ENCODE measurements at places on chromosomes 2 and 18.
A peak's percentile ranks its signal among the peaks of the same experiment; 100 is the strongest.

- DNase-seq, result no peak
These were observed 33.0 kb upstream of the MAP2 start for GRCh38 chr2:209390839-209391238.

DNA sequence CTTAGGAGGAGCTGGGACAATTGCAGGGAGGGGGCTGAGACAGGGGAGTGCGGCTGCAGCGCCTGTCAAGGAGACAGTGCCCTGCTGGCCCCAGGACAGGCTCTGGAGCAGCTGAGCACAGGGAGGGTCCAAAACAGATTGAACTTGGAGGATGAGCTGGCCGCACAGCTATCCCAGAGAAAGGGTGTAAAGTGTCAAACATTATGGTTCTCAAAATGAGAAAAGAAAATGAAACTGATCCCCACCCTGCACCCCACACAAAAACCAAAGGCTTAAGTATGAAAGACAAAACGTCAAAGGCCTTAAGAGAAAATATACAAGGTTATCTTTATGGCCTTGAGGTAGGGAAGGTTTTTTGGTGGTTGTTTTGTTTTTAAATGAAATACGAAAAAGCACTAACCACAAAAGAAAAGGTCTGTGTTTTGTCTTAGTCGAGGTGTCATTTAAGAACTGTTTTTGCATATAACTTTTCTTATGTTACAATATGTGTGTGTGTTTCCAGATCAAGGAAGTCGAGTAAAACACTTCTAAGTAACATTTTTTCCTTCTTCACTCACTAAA lies 111.8 kb downstream of the HDAC4 start:
- DNase-seq, result peak; percentile 45

- DNase-seq, result peak; percentile 99
These were observed at the start of gene PLEKHH2 for GRCh38 chr2:43637030-43637803. Gene PLEKHH2 (plus strand): TSS chr2:43637260. CDS start chr2:43644674, 7,414 bp downstream.

DNA sequence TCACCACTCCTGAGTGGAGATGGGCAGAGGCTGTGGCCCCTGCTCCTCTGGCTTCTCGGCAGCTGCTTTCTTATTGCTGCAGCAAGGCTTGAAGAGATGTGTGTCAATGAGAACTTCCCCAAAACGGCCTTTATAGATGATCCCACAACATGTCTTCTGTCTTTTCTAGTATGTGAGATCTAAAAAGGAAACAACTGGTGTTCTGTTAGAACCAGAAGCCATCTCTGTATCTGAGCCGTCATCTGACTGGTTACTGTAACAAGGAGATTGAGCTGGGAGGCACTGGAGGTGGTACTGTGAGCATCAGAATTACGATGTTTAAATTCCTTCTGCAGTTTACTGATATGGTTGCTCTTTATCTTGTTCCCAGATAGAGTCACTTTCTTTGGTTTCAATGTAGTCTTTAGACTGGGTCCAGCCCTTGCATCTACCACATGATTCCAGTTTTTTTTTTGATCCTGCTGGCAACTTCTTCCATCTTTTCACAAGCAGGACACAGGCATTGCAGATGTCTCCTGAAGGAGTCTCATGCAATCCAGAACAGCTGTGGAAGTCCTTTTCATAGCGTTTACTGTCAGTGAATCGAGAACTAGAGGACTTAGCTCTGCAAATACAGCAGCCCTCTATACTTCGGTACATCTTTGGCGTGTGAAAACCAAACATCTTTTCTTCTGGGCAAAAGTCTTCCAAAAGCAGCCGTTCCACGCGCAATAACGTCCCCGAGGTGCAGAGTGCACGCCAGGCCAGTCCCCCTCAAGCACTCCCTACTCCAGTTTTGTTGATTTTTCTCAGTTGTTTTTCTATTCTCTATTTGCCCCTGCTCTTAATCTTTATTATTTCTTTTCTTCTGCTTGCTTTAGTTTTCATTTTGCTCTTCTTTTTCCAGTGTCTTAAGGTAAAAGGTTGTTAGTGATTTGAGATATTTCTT lies 29.7 kb downstream of the TAF4B start:
- DNase-seq, result no peak

DNA sequence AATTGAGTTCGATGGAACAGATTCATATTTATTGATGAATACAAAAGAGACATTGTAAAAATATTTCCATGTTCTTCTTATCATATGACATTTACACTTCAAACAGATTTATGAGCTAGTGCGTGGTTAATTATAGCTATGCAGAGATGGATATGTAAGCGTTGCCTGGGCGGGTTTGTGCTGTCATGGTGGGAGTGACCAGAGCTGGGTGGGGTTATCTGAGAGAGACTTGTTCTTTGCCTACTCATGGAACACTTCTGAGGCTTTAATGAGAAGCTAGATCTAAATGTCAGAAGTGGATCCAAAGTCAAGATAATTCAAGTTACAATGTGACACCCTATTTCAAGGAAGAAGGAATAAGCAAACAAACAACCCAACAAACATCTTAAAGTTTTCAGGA lies 162.3 kb upstream of the ZEB2 start:
- DNase-seq, result no peak

DNA sequence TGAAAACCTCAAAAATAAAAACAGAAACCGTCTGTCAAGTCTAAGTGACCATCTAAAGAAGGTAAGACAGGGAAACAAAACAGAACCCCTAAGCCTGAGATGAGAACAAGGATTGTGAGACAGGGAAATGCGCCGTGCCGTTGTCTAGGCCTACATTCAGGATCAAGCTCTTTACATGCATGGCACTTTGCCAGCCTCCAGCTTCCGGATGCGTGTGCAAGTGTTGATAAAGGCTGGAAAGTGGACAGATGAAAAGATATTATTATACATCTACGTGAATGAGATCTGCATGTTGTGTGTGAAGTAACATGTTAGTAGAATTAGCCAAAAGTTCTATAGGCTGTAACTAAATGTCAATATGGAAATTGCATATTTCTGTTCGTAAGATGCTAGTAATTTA lies 28.6 kb upstream of the TMEM87B start:
- DNase-seq, result no peak

DNA sequence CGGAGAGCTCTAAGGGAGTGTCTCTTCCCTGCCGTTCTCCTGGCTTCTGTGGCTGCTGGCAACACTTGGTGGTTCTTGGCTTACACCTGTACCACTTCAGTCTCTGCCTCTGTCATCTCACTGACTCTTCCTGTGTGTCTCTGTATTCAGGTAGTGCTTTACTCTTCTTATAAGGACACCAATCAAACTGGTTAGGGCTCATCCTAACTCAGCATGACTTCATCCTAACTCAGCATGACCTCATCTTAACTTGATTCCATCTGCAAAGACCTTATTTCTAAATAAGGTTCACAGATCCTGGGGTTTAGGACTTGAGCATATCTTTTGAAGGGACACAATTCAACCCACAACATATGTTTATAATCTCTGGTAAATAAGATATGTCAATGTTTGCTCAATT lies 51.6 kb upstream of the DSEL start:
- DNase-seq, result no peak

DNA sequence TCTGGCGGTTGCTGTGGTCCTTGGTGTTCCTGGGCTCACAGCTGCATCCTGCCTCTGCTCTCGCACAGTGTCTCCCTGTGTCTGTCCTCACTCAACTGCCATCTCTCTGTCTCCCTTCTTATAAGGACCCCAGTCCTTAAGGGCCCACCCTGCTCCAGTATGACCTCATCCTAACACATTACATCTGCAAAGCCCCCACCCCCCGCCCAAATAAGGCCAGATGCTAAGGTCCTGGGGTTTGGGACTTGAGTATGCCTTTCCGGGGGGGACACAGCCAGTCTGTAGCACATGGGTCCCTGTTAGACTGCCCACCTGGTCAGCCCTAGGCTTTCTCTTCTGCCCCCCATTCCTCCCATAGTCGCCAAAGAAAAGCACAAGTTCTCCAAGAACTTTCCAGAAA lies 40.7 kb downstream of the FER1L5 start:
- no peak for DNase-seq

GRCh38 chr2:157459486-157459885 lies 15.6 kb upstream of the CYTIP start:
- DNase-seq, result no peak

DNA sequence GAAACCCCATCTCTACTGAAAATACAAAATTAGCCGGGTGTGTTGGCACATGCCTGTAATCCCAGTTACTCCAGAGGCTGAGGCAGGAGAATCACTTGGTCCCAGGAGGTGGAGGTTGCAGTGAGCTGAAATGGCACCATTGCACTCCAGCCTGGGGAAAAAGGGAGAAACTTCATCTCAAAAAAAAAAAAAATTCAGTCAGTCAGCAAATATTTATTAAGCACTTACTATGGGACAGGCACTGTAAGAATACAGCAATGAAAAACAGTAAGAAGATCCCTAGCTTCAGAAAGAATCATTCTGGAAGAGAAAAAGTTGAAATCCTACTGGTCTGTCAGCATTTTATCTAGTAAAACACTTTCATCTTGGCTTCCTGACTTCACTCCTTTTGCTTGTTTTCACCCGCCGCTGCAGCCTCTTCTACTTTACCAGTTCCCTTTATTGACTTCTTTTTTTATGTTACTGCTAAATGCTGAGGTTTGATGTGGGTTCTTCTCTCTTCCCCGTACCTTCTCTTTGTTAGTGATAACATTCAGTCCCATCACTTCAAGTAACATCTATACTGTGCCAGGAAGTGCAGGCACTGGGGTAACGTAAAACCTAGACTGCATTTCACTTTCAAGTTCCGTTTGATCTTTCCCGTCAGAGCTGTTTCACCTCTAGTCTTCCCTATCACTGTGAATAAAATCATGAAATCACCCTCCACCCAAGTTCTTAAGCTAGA lies 10.8 kb upstream of the TAF4B start:
- no peak for DNase-seq

DNA sequence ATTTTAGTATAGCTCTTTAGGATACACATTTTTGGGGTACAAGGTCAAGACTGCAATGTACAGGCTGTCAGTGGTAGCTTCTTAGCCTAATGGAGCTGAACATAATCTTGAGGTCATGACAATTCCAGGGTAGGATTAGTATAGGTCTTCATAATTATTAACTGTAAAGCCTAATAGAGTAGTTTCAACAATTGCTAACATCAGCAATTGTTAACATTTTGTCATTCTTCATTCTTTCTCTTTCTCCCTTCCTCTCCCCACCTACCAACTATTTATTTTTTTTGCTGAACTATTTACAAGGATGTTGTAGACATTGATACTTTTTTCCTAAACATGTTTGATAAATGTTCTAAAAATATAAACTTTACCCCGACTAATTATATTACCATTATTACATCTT lies 461.3 kb upstream of the DCC start:
- no peak for DNase-seq

DNA sequence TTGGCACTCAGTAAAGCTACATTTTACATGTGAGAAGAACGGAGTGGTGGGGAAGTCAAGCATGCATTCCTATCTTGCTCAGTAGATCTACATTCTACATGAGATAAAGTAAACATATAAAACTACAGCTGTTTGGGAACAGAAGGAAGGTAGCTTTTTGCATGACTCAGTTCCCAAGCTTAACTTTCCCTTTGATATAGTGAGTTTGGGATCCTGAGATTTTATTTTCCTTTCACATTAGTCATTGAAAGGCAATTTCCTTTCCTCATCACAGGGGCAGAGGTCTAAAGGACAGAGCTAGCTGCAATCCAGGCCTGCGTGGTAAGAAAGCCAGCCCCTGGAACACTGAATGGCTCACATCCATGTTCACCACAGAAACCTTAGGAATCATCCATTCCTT lies 257.2 kb downstream of the SRBD1 start:
- DNase-seq, result peak; percentile 90

- DNase-seq, result no peak
These were observed 194.9 kb downstream of the RIT2 start for GRCh38 chr18:42920621-42921020.

DNA sequence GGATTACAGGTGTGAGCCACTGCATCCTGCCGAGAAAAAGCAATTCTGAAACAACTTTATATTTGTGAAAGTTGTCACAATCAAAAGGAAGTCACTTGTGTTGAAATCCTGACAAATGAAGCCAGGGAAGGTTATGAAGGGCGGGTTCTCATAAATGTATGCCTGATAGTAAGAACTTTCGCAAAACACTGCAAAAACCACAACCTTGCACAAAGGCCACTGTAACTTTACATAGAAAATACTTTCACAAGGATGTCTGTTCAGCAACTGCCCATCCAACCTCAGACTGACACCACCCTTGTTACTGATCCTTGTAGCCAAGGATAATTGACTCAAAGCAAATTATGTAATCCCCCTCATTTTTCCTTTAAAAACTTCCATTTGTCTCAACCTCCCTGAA lies 90.6 kb downstream of the SLC4A3 start:
- DNase-seq, result no peak

- DNase-seq, result no peak
These were observed 216.4 kb downstream of the NR4A2 start for GRCh38 chr2:156116113-156116512.

Measured in AG20443 (cell line).